ENCODE measurements at places on chromosomes 7 and 10. TPM values are rescaled to one million over a fixed set of nuclear protein-coding genes. Genes with fewer than 3 reads are reported as not detected.

The TSPAN33 gene
- total RNA-seq = 2.4 TPM

The KIF5B gene
- 148 TPM for total RNA-seq

The IFRD1 gene
- total RNA-seq = 91.0 TPM

The OR2A1 gene
- 0.65 TPM for total RNA-seq

The GPER1 gene
- total RNA-seq = 4.2 TPM

Data from subcutaneous adipose tissue (tissue), 4 donors.